NCI-H187 (cell line): ENCODE measurements at places on chromosomes 1 and 21.

DNA sequence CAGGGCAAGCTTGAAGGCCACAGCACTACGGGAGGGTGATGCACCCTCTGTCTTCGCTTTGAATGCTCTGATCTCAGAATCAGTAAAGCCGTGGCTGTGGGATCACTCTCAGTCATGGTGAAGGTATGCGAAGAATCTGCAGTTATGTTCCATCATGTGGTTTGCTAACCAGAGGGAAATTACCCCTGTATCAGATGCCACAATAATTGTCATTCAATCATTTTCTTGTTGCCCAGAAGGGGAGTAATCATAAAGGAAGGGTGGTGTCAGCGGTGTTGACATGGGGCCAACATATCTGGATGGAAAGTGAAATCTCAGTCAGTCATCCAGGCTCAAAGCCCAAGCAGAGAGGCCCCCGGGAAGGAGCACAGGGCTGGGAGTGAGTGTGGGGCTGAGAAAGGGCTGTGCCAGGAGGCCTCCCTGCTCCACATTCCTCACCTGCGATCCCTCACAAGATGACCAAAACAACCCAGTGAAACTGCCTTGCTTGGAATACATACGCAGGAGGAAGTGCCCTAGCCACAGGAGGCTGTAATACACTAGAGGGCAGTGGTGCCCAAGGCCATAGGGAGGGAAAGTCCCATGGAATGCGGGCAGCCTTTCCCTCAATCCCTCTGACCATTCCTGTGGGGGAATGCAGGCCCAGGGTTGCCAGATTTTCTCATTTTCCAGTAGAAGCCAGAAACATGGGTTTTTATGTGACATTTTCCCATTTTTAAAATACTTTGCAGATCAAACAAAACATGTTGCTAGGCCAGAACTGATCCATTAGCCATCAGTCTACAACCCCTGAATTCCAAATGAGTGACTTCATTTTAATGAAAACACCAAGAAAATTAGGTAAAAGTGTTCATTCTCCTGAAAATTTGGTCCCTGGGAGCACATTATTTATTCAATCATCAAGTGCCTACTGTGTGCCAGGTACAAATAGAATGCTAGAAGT is 95.7 kb upstream of the VANGL1 start:
- DNase-seq: no peak

- no peak for DNase-seq
Measured at GRCh38 chr1:206739411-206740076, 31.0 kb upstream of the IL19 start.

GRCh38 chr1:111497592-111497991 is 5.8 kb downstream of the ADORA3 start:
- no peak for DNase-seq

DNA sequence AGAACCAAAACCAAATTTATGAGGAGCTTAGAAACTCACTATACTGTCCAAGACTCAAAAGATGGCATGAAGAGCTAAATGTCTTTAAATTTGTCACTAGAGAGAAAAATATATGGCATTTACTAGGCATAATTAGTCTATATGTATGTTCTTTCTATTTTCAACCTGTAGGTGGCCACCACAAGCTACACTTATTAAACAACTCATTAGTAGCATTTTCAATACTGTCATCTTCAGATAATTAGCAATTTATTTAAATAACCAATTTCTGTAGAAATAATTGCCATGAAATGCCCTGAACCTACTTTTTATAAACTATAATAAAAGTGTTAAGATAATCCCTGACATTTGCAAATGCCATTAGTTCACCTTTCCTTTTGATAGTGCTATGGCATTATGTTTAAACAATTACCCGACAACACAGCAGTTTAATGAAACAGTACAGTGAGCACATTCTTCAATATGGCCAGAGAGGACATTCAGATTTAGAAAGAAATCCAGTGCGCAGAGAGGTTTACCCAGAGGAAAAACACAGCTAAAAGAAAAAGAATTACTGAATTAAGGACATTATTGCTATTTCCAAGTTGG is 522.5 kb downstream of the PTBP2 start:
- no peak for DNase-seq

DNA sequence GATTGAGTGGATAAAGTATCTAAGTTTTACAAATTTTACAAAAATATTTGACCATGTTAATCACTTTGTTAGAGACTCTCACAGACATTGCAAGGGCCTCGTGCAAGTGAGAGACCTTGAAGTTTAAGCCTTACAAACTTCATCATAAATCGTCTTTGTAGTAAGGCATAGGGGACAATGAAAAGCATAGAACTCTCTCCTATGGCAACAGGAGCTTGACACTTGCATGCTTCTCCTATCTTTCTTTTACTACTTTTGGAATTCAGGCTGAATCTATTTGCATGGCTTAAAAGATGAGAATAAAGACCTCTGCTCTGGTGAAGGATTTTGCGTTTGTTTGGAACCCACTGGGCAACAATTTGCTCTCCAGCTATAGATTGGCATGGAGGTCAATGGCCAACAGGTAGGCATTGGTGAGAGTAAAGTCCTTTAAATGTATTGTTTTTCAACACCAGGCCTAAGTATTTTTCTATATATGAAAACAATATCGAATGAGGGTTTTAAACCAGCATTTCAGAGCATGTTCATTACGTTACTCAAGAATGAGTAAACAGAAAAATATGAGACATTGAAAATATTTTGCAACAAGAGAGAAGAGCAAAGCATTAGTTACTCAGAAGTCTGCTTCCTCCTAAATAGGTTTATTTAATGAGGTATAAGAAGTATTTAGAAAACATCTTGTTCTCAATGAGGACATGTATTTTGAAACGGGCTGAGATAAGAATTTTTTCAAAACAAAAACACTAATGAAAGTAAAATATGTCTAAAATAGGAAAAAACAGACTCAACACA is 192.2 kb downstream of the TGFB2 start:
- no peak for DNase-seq

- DNase-seq: peak; percentile 48
Measured at GRCh38 chr21:18000981-18001686, 182.0 kb upstream of the C21orf91 start.
